ENCODE measurements at places on chromosomes 4 and X.

- DNase-seq = no peak
Measured at GRCh38 chrX:72100824-72101351, 30.8 kb downstream of the RTL5 start.

DNA sequence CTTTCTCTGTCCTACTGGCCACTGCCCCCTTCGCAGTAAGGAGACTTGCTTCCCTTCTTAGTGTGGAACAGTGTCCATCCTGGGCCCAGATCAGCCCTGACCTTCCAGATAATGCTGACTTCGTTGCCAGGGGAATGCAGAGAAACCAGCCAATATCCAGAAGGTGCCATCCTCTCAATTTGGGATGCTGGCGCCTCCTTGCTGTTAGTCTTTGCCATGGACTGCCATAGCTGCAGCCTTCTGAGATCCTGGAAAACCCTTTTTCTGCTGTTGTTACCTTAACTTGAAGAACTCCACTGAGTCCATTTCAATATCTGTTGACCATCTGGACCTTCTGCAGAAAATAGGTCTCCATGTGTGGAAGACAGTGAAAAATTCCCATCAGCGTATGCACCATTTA, 21.8 kb downstream of the RAI2 start:
- DNase-seq = no peak

DNA sequence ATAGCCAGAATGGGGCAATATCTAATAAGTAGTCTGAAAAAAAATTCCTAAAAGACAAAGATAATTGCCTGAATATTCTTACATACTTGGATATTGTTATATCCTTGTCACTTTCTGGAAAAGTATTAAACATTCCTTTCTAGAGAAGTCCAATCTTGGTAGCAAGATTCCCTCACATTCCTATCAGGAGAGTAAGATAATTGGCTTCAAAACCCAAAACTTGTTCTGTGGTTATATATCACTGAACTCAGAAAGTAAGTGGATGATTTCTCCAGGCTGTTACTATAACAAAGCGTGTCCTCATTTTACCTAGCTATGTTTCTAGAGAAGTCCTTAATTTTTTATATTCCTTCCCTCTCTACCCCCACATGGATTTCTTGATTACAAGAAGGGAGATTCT, 46.0 kb upstream of the TEX13A start:
- DNase-seq = no peak

- DNase-seq = no peak
Measured at GRCh38 chr4:185782523-185782922, 29.5 kb downstream of the SORBS2 start.

DNA sequence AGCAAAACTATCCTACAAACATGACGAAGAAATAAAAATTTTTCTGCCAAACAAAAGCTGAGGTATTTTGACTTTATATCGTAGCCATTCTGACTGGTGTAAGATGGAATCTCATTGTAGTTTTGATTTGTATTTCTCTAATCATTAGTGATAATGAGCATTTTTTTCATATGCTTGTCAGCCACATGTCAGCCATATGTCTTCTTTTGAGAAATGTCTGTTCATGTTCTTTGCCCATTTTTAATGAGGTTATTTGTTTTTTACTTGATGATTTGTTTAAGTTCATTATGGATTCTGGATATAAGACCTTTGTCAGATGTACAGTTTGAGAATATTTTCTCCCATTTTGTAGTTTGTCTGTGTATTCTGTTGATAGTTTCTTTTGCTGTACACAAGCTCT, 24.5 kb downstream of the F8A2 start:
- DNase-seq = no peak

GRCh38 chr4:7823416-7823824, 116.2 kb downstream of the AFAP1 start:
- DNase-seq = no peak

GRCh38 chr4:2390784-2391421, 27.5 kb downstream of the ZFYVE28 start:
- no peak for DNase-seq

DNA sequence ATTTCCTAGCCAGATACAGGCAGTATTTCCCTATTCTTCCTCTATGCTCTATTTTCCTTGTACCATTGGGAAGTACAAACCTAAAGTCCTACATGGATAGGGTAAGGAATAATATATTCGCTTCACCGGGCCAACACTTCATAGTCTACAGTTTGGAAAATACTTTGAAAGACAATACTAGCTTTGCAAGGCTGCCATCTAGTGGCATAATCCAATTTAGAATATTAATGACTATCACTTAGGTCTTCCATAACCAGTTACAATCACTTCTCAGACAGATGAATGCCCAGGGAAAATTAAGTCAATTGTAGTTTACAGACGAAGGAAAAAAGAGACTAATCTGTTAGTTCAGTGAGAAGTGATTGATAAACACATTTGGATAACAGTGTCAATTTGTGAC, 141.0 kb upstream of the FAM47C start:
- no peak for DNase-seq

DNA sequence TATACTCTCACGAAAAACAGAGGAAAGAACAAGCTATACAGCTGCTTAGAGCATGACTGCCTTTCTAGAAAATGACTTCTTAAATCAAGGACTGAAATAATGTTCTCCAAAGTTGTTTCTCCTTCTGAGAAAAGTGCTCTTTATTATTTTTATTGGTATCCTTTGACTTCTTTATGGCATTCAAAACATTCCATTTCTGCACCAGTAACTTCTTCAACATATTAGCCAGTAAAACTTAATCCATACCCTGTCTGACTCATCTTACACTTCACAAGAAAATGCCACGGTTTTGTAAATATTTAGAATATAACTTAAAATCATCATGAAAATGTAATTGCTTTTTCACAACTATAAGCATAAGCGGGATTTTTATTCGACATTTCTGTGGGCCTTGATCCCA, 180.4 kb downstream of the NR3C2 start:
- DNase-seq = no peak

GRCh38 chr4:169906821-169907220, 119.4 kb downstream of the MFAP3L start:
- DNase-seq = no peak

DNA sequence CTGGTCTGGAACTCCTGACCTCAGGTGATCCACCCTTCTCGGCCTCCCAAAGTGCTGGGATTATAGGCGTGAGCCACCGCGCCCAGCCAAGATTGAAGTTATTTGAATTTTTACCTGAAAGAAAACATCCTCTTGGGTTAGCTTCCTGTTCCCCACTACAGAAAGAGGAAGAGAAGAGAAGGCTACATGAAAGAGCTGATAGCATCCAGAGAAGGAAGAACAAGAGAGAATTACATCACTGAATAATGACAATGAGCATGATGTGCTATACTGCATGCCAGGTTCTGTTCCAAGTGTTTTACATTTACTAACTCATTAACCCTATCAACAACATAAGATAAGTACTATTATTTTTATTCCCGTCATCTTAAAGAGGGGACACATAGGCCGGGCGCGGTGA, 11.5 kb upstream of the TBC1D1 start:
- DNase-seq = no peak

- DNase-seq = no peak
Measured at GRCh38 chr4:144985531-144985930, 112.5 kb downstream of the ANAPC10 start.

- DNase-seq = no peak
Measured at GRCh38 chrX:45003085-45003484, 130.1 kb downstream of the KDM6A start.

GRCh38 chr4:141352909-141353525, 132.3 kb downstream of the ZNF330 start:
- DNase-seq = no peak

GRCh38 chr4:169976951-169977350, 49.2 kb downstream of the MFAP3L start:
- DNase-seq = no peak

DNA sequence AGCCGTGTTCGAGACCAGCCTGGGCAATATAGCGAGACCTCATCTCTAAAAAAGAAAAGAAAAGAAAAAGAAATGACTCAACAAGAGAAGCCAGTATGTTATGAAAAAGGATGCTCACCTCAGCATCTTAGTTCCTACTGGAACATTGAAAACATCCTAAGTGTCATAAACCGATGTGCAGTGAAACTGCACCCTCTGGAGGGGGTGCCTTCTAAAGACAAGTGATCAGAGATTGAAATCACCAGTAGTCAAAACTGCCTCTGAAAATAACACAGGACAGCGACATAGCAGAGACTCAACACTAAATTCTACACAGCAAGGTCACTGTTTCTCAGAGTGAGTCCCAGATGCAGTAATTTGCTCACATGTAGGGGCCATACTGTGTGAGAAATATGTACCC, 28.0 kb upstream of the ATP6AP2 start:
- DNase-seq = no peak

DNA sequence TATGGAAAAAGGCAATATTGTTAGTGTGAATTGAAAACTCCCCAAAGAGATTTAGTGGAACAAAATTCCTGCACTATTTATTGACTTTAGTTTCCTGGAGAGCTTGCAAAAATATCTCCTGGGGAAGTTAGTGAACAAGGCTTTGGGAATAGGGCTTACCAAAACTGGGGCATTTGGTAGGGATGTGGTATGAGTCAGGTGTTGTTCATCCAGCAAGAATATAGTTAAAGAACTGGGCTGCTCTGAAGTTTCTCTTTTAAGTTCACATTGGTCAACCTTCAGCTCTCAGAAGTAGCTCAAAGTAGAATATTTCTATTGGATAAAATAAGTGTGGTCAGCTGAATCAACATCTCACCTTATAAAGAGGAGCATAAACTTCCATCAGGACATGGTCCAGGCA, 185.0 kb downstream of the CPE start:
- no peak for DNase-seq

DNA sequence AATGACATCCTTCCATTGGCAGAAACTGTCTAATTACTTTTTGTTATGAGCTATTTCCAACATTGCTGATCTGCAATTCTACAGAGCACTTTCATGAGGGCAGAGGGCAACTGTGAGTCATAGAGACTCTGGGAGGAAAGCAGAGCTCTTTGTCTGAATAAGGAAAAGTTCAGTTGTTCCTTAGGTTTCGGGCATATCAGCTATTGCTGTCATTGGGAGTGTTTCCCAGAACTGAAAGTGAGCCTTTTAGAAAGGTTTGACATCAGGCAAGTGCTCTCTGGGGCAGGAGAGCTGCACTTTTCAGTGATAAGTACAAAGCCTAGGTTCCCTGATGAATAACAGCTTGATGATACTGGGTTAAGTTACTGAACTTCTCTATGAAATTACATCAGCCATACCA, 119.2 kb upstream of the EDNRA start:
- DNase-seq = peak; percentile 54

GRCh38 chr4:180695851-180696250, 1547.4 kb upstream of the TENM3 start:
- no peak for DNase-seq

DNA sequence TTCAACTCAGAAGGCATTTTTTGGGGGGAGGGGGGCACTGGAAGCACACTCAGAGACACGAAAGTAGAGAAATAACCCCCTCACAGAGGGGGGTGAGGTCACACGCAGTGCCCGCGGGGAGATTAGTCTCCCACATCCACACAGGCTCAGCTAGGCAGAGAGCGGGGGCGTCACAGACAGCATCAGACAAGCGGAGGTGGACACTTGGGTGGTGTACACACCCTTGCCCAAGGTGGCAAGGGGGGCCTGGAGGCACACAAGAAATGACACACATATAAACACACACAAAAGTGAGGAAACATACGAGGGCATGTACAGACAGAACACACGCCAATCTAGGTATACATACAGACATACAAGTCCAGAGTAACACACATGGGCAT, 637 bp upstream of the SYN1 start:
- DNase-seq = no peak

DNA sequence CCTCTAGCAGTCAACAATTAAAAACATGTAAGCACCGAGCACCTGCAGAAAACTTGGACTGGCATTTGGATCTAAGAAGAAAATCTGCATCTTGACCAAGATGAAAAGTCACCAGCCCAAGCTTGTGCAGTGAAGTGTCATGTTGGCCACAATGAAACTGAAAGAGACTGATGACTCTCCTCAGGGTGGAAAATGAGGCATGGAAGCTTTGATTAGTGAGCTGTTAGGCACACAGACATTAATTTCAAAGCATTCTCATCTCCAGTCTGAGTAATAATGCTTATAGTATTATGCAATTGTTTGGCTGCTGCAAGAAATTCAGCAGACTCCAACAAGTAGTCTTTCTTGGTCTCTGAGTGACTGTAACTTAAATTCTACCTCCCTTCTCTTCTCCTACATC, 150.1 kb downstream of the AR start:
- no peak for DNase-seq

- peak; percentile 31 for DNase-seq
Measured at GRCh38 chr4:56655627-56656345, 25.3 kb downstream of the HOPX start.

GRCh38 chr4:121073004-121073435, 685 bp upstream of the NDNF start:
- no peak for DNase-seq

DNA sequence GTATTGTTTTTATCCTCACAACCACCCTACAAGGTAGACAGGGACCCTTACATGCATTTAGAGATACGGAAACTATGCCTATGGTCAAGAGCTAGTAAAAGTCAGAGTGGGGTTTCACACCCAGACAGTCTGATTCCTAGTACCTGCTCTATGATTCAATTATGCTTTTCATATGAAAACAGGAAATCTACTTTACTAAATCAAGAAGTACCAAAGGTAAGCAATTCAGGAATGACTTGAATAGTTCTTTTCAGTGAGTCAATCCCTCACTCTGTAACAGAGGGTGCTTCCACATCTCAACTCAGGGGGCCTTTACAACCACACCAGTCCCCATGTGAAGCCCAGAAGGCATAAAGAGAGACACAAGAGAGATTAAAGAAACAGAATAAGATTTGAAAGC, 191.4 kb downstream of the PPP3CA start:
- DNase-seq = no peak

DNA sequence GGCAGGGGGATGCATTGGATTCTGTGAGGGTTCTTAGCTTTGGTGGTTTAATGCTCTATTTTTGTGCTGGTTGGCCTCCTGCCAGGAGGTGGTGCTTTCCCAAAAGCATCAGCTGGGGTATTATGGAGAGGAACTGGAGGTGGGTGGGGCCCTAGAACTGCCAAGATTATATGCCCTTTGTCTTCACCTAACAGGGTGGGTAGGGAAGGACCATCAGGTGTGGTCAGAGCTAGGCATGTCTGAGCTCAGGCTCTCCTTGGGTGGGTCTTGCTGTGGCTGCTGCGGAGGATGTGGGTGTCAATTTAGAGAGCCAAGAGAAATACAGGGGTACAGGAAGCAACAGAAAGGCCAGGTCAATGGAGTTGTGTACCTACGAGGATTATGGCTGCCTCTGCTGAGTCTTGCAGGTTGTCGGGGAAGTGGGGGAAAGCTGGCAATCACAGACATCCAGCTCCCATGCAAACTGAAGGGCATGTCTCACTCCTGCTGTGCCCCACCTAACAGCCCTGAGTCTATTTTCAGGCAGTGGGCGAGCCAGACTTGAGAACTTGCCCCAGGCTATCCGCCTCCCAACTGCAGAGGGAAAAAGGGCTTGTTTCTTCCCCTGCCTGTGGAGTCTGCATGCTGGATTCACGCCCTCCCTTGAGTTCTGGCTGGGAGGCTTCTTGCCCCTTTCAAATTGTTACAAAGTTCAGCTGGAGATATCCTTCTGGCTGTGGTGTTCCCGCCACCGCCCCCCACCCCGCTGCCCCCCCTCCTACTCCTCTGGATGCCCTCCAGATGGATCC, 212.0 kb downstream of the COMMD8 start:
- no peak for DNase-seq

GRCh38 chr4:139814323-139815015, 148.8 kb downstream of the MGST2 start:
- peak; percentile 61 for DNase-seq

GRCh38 chrX:69097451-69098236, 67.6 kb downstream of the PJA1 start:
- DNase-seq = no peak

- DNase-seq = no peak
Measured at GRCh38 chr4:113181289-113182007, 132.0 kb downstream of the ANK2 start.

- no peak for DNase-seq
Measured at GRCh38 chr4:112511803-112512118, 4.2 kb downstream of the NEUROG2 start.
